ENCODE measurements at places on chromosomes 11 and 22.

DNA sequence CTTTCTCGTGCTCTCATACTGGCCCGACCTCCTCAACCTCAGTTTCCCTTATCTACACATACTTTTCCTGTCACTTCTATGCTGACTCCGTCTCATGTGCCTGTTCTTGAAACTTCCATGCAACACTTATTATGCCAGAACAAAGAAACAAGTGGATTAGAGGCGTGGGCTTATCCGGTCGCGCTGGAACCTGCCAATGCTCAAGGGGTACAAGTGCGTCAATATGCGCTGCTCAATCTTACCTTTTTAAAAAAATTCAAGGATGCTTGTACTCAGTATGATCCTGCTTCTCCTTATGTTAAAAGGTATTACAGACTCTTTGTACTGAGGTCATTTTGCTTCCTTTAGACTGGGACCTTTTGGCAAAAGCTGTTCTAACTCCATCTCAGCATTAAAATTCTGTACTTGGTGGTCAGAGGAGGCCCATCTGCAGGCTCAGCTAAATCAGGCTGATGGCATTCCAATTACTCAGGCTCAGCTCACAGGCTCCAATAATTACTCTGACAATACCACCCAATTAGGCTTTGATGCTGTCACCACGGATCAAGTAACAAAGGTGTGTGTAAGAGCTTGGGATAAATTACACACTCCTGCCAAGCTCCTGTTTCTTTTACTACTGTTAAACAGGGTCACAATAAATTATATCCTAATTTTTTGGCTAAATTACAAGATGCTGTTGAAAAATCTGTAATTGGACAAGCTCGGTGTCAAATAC, 26.3 kb upstream of the ALDH3B2 start:
- H3K36me3 ChIP-seq, result no peaks in the 10 kb centered on the region
- DNase-seq, result no peak
- no peaks in the 10 kb centered on the region for H3K27me3 ChIP-seq
- no peak overlapping the region for H3K27ac ChIP-seq
- H3K4me3 ChIP-seq, result no peak overlapping the region

DNA sequence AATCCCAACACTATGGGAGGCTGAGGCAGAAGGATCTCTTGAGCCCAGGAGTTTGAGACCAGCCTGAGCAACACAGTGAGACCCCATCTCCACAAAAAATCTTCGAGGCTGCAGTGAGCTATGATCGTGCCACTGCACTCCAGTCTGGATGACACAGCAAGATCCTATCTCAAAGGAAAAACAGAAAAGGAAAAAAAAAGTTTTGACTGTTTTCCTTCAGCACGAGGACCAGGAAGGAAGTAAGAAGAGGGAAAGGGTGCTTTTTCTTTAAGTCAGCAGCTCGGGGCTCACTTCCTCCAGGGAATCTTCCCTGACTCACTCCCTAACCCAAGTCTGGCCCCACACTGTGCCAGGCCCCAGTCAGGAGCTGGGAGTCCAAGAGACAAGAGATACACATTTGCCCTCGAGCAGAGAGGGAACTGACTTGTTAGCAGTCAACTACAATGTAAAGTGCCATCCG, 14.2 kb downstream of the ARRB1 start:
- DNase-seq, result no peak
- peak overlapping the region; percentile 63 for H3K27ac ChIP-seq
- peaks cover 42% of the 10 kb centered on the region for H3K4me1 ChIP-seq
- H3K36me3 ChIP-seq, result no peaks in the 10 kb centered on the region
- no peak overlapping the region for H3K4me3 ChIP-seq

- peak; percentile 91 for DNase-seq
- H3K4me1 ChIP-seq, result no peaks in the 10 kb centered on the region
- H3K27me3 ChIP-seq, result no peaks in the 10 kb centered on the region
- no peaks in the 10 kb centered on the region for H3K36me3 ChIP-seq
- H3K4me3 ChIP-seq, result no peak overlapping the region
These were observed 19.1 kb downstream of the PIK3C2A start for GRCh38 chr11:17188675-17189074.

GRCh38 chr22:29370537-29370936, 17.8 kb downstream of the AP1B1 start:
- H3K4me1 ChIP-seq, result peaks cover 3% of the 10 kb centered on the region
- no peaks in the 10 kb centered on the region for H3K27me3 ChIP-seq
- no peak overlapping the region for H3K4me3 ChIP-seq
- DNase-seq, result peak; percentile 81

- no peaks in the 10 kb centered on the region for H3K27me3 ChIP-seq
- H3K4me1 ChIP-seq, result no peaks in the 10 kb centered on the region
- no peaks in the 10 kb centered on the region for H3K36me3 ChIP-seq
- H3K4me3 ChIP-seq, result no peak overlapping the region
These were observed 48.8 kb upstream of the TTLL12 start for GRCh38 chr22:43235445-43236409.
